Activated CD4-positive, alpha-beta T cell treated with anti-CD3 and anti-CD28 coated beads, Interleukin-2, amount 50 U/mL, for 4 hours (primary cell): ENCODE measurements at places on chromosomes 6 and 20.

GRCh38 chr6:158411998-158412397 lies 99.7 kb downstream of the TULP4 start:
- no peak for DNase-seq

- no peak for DNase-seq
Measured at GRCh38 chr6:70667256-70667710, 400 bp upstream of the SMAP1 start.

DNA sequence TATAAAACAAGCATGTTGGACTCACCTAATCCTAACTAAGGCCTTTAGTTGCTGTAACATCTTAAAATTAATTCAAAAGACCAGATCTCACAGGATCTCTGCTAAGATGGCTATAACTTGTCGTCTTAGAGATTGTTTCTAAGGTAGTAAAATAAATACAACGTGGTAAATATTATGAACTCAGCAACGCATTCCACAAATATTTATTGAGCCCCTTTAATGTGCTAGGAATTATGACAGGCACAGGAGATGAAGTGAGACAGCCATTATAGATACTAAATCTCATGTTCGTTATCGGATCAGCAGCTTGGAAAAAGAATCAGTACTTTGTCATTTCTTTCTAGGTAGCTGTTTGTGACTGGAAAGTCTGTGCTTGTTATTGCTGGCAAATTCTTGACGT lies 20.9 kb upstream of the MCM3 start:
- no peak for DNase-seq

- DNase-seq, result no peak
Measured at GRCh38 chr6:155399062-155399744, 56.4 kb downstream of the NOX3 start.

- no peak for DNase-seq
Measured at GRCh38 chr20:18748987-18749386, 64.6 kb upstream of the SCP2D1 start.
